ENCODE measurements at places on chromosomes 11 and 22.

- DNase-seq = no peak
These were observed 36.3 kb downstream of the HIRA start for GRCh38 chr22:19395276-19395675.

DNA sequence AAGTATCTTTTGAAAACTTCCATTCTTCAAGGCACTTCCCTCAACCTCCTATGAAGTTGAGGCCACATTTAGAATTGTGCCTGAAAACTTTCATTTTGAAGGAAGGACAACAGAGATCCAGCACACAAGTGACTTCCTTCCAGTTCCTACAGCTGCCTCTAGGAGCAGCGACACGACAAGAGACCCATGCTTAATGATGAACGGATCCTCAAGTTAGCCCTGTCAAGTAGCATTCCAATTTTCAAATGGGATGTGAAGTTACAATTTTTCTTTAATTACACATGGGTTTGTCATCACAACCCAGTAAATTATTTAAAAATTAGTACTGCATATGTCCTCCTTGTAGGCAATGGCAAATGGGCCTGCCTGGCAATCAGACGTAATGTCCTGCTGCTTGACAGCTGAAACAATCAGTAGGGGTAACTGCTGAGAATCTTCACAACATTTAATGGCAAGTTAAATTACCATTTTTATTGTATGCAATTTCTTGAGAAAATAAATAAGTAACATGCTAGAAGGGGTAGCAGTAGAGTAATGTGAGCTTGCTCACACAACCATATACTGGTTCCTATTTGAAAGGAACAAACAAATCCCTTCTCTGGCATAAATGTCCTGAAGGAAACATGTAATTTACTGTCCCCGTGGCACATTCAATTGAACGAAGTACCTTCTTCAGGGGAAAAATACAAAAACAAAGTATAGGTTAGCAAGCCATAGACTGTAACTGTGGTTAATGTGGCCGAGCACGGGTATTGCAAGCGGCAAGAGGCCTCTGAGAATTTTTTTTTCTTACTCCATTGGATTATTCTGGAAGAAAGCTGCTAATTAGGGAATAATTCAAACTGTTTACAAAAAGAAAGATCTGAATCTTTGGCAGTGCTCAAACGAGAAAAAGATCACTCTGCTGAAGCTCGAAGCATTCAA, 288.3 kb downstream of the CADM1 start:
- DNase-seq = no peak

- DNase-seq = peak; percentile 53
These were observed 33.0 kb downstream of the SERGEF start for GRCh38 chr11:17979770-17980371.

DNA sequence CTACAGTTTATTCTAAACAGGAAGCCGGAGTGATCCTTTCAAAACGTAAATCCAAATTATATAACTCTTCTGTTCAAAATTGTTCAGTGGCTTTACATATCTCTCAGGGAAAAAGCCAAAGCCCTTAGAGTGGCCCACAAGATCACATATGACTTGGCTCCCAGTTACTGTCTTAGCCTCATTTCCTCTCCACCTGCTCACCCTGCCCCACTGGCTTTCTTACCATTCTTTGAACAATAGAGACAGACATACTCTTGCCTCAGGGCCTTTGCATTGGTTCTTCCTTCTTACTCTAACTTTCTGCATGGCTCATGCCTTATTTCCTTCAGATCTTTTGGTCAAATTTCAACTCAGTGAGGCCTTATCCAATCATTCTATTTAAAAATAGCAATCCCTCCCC, 52.1 kb downstream of the STIM1 start:
- no peak for DNase-seq

GRCh38 chr11:3989276-3989920, 105.2 kb upstream of the RRM1 start:
- no peak for DNase-seq

DNA sequence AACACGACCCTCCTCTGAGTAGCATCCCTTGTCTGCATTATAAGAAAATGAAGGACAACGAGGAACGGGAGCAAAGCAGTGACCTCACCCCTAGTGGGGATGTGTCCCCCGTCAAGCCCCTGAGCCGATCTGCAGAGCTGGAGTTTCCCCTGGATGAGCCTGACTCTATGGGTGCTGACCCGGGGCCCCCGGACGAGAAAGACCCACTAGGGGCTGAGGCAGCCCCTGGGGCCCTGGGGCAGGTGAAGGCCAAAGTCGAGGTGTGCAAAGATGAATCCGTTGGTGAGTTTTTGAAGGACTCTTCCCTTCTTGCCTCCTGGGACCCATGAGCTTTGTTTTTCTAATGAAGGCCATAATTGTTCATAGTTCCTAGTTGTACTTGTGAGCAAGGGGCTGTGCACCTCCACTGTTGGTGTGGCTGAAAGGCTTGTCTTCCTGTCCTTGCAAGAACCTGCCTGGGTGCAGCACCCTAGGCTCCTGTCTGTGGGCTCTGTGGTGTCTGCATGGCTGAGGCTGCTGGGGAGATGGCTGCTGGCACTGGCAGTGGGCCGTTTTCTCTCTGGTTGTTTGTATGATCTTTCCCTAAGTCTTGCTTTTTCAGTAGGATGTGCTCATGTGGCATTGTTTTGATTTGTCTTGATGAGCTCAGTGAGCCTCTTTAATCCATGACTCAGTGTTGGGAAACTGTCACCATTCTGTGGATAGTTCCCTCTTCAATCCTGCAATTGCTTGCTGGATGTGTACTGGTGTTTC, 10.1 kb downstream of the DGCR8 start:
- no peak for DNase-seq

- DNase-seq = no peak
These were observed 17.0 kb downstream of the MRGPRD start for GRCh38 chr11:68963779-68964178.

GRCh38 chr22:24706054-24706453, 68.5 kb downstream of the PIWIL3 start:
- no peak for DNase-seq
